ENCODE measurements at places on chromosomes 7 and 10.

- no peak for DNase-seq
Observed at GRCh38 chr10:125154529-125154928, 5.8 kb downstream of the CTBP2 start.

- no peak for DNase-seq
Observed at GRCh38 chr10:124678557-124679240, 65.5 kb downstream of the FAM53B start.

DNA sequence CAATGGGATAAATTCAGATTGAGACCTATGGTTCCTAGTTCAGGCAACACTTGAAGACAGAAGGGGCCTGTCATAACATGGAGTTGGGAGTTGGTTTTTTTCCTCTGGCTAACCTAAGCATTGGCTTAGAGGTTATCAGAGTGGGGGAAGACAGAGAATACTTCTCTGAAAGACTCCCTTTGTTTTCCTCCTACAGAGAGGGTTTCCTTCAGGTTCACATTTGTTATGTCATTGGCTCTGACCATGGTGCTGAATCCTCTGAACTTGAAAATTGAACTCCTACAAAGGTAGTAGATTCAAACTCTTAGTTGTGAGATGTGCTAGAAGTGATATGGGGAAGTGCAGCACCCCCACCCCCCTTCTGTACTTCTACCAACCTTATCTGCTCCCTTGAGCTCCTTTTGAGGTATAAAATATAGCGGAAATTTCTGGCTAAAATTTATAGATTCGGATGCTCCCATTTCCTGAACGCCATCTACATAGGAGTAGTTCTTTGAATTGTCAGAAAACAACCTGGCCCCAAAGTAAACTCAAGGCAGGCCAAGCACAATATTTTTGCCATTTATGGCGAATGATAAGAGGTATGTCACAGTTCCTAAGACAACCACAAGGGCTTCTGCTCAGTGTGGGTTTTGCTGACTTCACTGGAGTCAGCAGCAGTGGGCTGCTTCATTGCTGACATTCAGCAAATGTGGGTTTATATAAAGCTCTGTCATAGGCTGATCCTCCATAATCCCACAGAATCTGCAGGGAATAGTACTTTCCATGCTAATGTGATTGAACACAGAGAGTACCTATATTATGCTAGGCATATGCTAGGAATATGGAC is 131.6 kb upstream of the KLF14 start:
- no peak for DNase-seq

DNA sequence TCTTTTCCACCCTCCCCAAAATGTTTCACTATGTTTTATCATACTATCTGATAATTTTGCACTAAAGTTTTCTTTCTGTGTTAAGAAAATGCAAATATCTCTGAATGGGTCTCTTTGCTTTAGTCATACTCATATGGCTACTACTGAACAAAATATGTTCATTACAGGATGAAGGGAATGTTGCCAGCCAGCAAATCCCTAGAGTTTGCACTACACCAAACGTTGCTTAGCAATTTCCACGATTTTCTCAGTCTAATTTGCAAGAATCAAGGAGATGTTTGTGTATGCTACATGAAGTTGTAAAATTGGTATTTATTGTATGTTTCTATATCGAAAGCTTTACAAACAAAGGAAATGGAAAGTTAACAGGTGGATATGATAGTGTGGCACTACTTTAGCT is 10.6 kb upstream of the MAGI2 start:
- no peak for DNase-seq

DNA sequence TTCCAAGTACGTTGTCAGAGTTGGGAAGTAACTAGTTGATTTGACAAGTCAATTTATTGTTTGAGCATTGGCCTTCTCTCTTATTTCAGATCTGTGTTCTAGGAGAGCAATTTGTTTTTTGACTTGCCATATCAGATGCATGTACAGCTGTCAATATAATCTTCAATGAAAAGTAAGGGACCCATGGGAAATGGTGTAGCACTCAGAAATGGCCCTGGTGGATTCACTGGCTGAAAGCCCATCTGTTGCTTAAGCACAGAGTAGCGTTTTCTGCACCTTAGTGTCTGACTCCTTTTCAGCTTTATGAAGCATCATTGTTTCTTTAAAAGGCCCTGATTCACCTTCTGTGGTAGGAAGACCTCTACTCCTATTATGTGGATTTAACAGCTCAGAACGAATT is 10.2 kb downstream of the GARS1 start:
- DNase-seq, result no peak

DNA sequence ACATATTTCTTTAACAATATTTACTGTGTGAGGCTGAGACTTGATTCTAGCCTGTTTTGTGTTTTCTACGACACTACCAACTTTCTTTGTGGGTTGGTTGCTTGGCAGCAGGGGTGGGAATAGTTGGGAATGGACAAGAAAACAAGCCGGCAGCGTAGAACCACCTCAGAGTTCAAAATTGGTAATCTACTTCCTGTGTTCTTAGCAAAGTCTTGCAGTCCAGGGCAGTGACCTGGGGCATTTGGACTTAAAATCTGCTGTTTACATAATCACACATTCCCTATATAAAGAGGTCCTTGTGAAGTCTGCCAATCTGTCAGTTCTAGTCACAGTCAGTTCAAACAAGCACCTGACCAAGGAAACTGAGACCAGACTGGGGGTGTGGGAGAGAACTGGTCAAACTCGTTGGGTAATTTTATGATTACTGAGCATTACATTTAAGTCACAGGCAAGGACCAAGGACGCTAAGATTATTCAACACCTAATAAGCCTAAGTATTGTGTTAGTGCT is 167.9 kb downstream of the CPEB3 start:
- DNase-seq, result no peak

DNA sequence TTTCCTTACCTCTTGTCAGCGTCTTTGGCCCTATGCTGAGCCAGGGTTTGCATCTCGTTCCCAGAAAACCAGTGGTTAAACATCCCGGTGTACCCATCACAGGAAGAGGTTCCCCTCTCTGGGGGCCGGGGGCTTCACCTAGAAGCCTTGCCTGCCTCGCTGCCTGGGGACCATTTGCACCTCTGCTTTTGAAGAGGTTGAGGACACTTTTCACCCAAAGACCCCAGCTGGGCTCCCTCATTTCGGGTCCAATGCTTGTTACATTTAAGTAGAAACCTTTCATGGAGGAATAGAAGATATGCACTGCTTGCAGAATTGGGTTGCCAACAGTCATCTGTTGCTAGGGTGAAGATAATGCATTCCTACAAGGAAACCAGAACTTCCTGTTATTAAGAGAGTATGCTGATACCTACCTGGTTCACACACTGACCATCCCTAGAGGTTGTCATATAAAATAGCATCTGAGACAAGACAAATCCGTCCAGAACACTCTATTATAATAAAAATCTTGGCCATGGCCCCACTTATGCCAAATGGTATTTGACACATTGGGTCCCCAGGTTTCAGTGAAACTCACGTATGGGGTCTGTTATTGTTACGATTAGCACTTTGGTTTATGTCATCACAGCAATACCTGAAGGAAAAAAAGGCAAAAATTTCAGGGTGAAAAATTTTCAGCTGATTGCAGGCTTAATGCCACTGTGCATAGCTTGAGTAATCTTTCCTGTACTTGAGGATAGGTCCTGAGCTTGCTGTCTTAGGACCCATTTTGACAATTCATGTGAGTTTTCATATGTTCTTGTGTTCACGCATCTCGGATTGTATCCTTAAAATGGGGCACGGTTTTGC is 917 bp downstream of the ZNF365 start:
- no peak for DNase-seq

- no peak for DNase-seq
Observed at GRCh38 chr10:10165415-10165814, 852.3 kb upstream of the CELF2 start.

DNA sequence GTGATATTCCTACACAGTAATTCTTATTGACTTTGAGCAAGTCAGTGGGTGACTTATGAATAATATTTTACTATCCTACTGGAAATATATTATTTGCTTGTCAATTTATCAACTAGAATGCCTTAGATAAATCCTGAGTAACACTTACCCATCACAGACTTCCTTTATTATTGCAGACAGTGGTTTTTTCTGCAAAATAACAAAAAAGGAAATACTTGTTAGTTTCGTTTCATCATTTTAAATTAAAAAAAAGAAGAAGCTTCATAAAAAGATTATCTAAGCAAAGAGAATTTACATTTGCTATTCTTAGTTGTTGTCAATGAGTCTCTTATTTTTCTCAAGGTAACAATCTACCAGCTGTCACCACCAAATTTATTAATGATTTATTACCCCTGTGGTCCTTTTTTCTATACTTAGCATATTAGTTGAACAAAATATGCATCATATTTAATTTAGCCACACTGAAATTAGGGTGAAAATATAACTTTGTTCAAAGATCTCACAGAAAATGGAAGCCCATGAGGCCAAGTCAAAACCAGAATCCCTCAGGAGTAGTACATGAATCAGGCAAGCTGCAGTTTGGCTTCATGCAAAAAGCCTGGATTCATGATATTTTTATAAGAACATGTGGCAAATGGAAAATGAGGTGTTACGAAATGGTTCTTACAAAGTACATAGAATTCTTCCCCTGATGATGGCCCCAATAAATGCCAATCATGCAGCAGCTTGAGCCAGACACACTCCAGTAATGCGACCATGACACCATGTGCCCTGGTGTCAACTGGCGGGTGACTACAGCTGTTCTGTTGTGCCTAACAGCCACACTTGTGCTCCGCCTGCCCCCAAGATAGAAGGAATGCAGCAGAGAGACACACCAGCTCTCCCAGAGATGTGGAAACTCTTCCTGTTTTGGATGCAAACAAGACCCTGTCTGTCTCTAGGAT is 132.6 kb downstream of the ELMO1 start:
- DNase-seq, result no peak

- no peak for DNase-seq
Observed at GRCh38 chr7:107046491-107047259, 2.2 kb downstream of the PRKAR2B start.

DNA sequence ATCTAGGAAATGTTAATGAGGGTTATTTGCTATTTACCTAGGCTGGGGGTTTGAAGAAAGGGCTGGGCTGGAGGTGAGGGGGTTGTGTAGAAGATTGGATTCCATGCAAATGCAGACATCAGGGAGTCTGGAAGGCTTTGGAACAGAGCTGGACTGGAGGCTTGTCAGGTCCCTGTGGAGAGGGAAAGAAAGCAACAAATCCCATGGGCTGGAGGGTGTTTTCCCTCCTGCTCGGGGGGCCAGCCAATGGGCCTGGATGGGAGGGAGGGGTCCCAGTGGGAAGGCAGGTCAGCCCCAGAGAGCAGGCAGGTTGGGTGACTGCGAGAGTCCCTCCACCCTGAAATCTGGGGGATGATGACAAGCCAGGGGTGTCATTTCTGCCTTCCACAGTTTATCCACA is 431.8 kb downstream of the RPS24 start:
- DNase-seq, result no peak

- DNase-seq, result no peak
Observed at GRCh38 chr7:131026297-131027000, 292.4 kb upstream of the KLF14 start.

- DNase-seq, result no peak
Observed at GRCh38 chr10:118408181-118408580, 66.1 kb upstream of the FAM204A start.

- DNase-seq, result no peak
Observed at GRCh38 chr7:98091523-98091922, 15.1 kb upstream of the LMTK2 start.

DNA sequence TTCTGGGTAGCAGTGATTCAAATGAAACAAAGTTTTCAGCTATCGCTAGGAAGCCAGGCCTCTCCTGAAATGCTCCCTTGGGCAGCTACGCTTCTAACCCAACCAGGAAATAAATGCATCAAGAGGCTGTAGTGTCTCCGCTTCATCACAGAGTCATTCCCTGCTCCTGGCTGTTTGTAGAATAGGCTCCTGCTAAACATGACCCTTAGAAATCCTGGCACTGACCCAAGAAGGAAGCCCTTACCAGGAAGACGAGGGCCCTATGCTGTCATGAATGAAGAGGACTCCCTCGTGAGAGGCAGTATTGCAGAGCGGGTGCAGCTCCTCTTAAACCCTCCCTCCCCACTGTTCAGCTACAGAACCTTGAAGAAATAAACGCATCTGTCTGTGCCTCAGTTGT is 48.3 kb downstream of the NOD1 start:
- no peak for DNase-seq

DNA sequence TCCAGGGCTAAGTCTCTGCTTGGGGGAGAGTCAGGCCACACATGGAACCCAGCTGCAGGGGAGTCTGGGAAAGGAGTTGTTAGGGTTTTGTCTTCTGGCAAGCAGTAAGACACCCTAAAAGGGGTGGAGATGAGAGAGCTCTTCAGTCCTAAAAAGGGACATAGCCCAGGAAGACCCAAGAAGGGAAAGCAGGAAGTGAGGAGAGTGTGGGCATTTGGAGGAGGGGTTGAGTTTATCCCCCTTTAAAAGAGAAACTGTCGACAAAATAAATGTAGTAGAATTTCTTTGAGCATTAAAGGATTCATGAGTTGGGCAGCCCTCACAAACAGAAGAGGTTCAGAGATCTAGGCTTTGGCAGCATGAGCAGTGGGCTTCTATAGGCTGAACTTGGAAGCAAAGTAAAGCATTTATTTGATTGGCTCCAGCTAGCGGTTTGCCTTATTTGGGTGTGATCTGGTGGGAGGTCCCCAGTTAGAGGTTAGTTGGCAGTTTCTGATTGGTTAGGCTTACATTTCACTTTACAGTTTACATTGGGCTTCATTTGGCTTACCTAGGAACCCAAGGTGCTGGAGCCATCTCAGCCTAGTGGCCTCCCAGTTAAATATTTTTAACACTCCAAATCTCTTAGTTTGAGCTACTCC is 246.7 kb downstream of the CAMK1D start:
- DNase-seq, result no peak

DNA sequence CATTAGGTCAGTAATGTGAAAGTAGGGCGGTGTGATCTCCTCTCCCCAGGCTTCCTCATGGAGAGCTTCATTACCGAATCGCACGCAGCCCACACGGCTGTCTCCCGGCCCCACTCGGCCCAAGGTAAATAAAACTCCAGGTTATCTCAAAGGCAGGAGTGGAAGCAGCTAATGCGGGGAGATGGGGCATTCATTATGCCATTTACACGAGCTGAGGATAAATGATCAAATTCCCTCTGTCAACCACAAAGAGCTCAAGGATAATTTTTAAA is 93.5 kb downstream of the ADARB2 start:
- DNase-seq, result no peak

DNA sequence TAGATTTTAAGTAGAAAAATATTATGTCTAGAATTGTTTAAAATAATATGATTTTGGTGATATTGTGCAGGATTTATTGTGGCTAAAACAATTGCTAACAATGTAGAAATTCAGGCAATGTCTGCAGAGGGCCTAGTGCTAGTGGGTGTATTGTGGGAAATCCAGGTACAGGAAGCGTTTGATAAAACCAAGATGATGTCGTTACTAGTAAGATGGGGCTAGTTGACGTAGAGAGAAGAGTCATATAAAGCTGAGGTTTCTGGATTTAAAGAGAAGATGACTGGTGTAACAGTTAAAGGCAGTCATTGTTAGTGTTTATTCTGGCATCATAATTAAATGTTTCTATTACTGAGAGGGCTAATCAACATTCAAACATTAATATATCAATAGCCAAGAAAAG is 43.5 kb downstream of the ADK start:
- DNase-seq, result no peak

- peak; percentile 50 for DNase-seq
Observed at GRCh38 chr10:101566333-101567164, 21.5 kb downstream of the POLL start.
